ENCODE measurements at places on chromosomes 6 and 20.

GRCh38 chr6:3633711-3634110, 117.8 kb downstream of the PXDC1 start:
- DNase-seq, result no peak

- DNase-seq, result no peak
These were observed 443.7 kb downstream of the FRK start for GRCh38 chr6:115617031-115617430.

- peak; percentile 1 for DNase-seq
These were observed 308.3 kb downstream of the LAMA2 start for GRCh38 chr6:129191235-129191634.

DNA sequence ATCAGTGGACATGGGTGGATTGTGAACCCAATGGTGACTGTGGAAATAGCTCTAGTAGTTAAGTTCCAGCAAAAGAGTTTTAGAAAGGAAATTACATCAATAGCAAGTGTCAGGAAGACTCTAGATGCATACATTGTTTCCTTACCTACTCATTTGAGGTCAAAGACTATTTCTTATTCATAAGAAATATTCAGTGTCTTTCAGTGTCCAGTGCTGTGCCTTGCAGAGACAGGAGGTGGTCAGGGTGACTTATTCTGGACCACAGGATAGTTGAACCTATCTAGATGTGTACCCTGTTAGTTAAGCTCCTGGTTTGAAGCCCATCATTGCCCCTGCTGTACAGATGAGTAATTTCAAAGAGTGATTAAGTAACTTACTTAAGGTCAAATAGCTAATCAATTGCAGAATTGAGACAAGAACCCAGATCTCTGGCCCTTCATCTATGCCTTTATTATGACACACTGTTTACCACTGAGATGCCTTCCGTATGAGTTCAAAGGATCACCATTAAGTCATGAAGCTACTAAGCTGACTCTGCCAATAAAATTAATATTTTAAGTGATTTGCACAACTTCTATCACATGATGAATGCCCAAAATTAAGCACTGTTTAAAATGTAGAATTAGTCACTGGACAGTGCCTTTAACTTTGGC, 136.1 kb downstream of the PDSS2 start:
- no peak for DNase-seq

DNA sequence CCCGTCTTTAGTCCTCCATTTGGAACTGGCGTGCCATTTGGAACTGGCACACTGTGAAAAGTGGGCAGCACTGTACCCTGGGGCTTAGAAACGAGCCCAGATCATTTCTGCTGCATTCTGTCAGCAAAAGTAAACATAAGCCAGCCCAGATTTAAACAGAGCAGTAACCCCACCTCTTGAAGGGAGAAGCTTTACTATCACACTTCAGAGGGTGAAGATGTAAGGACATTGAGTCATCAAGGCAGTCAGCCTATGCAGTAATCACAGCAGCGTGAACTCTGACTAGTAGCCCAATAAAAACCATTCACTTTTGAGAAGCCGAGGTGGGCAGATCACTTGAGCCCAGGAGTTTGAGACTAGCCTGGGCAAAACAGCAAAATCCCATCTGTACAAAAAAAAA, 216.9 kb downstream of the EYA2 start:
- DNase-seq, result no peak

DNA sequence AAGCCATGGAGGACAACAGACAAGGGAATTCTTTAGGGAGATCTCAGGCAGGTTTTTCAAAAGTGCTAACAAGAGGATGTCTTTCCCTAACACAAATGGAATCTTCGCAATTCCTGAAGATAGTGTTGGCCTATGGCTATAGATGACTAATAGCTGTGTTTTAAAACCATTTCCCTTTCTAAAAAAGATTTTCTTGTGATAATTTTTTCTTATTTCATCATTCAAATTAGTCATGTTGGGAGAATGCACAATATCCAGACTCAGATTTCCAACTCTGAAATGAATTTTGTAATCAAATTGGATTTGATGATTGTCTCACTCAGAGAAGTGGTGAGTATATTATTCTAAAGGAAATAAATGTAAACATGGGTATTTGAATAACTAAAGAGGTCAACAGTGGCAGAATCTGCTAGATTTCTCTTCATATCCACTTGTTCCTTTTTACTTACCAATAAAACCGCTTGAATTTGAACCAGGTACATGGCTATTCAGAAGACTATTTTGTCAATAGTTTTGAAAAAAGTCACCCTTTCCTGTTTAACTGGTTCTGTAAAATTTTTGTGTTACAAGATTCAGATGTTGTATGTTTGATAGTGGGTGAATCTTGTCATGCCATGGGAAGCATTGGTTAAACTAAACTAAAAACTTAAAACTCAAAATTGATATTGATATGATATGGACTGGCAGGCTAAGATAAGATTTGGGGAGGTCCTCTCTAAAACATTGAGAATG, 1223.7 kb upstream of the EYS start:
- DNase-seq, result no peak

GRCh38 chr6:47358440-47359225, 48.9 kb upstream of the TNFRSF21 start:
- DNase-seq, result no peak

GRCh38 chr6:41009669-41010068, 29.4 kb downstream of the UNC5CL start:
- no peak for DNase-seq

DNA sequence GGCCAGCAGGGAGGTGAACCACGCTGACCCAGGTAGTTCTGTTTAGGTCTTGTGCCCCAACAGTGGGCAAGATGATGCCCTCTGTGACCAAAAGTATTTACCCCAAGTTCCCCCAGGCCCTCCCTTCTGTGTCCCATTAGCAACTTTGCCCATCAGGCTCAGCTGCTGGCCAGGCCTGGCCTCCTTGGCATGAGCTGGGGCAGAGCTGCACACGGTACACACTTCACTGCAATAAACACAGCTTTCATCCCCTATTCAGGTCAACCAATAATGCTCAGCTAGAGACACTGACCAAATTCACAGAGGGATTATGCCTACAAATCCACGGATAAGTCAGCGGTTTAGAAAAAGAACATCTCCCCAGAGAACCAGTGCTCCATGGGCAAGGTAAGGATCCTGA, 103.7 kb downstream of the SLC23A2 start:
- no peak for DNase-seq

GRCh38 chr20:57663681-57664451, 43.6 kb upstream of the ZBP1 start:
- no peak for DNase-seq

DNA sequence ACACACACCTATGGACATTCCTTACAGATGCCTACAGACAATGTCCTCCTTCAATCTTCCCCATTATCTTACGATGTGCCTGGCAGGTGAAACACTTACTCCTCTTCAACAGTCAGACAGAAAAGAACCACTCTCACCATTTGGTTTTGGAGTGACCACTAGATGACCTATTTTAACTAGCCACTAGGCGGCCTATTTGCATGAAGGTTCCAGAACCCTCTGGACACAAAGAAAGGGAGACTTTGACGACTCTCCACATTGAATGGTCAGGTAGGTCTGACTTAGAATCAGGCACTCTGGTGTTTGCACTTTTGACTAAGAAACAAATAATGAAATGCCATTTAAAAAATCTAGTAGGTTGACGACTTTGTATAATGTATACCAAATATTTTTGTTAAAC, 42.0 kb downstream of the PNLDC1 start:
- DNase-seq, result no peak

DNA sequence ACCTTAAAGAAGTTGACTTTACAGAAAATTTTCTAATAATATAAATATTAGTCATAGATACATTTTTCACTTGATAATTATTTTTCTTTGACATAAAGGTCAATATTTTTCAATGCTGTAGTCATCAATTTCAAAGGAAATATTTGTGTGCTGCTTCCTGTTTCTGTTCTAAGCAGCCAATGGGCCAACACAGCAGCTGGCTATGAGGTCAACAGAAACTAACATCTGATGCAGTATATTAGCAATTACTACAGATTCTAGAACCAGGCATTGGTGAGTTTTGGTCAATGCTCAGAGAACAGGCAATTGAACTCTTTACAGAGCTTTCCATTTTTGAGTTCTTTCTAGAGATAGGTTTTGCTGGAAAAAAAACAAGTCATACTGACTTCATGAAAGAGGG, 669.6 kb upstream of the NRSN1 start:
- DNase-seq, result no peak

- no peak for DNase-seq
These were observed 118.3 kb downstream of the KCNQ5 start for GRCh38 chr6:72740135-72740534.

- DNase-seq, result no peak
These were observed 49.1 kb upstream of the CEP85L start for GRCh38 chr6:118700531-118700930.

GRCh38 chr6:125114248-125114858, 39.2 kb upstream of the TPD52L1 start:
- DNase-seq, result peak; percentile 65

GRCh38 chr6:36757206-36757605, 59.6 kb downstream of the RAB44 start:
- no peak for DNase-seq

DNA sequence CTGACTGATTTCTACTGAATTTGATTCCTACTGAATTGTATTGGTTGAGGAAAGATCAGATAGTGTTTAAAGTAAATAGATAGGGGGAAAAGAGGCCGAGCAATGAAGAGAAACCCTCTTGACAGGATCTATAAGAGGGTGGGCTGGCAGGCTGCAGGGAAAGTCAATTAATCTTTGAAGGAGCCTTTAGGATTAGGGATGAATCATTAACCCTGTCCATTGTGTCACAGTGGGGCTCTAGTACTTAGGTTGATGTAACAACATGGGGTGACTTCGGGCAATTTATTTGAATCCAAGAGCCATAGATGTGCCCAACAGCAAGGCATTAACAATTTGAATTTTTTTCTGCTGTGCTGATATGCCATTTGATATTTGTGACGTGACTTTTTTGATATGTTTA, 7.5 kb downstream of the RFX6 start:
- DNase-seq, result no peak

- DNase-seq, result peak; percentile 94
These were observed at the start of gene ZCCHC3 for GRCh38 chr20:297098-297924. ZCCHC3 (plus strand) TSS chr20:297570; CDS start chr20:297587, 17 bp downstream.

DNA sequence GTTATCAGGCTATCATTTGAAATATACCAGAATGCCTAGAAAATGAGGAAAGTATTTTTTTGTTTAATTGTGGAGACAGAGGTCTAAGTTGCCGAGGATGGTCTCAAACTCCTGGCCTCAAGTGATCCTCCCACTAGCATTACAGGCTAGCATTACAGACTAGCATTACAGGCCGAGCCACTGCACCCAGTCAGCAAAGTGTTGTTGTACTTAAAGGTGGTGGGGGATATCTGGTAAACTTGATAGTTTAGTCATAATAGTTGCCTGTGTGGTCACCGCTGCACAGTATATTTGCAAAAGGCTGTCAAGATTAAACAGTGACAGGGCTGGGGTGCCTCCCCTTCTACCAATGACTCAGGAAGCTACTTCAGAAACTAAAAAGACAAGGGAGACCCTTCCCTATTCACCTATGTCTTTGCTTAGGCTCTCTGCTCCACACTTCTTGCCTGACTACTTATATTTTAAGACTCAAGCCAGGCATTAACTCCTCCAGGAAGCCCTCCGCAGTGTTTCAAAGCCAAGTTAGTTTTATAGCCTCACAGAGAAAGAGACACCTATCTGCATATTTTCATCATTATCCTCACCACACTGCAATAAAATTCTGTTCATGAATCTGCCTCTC, 3.1 kb upstream of the AKIRIN2 start:
- no peak for DNase-seq

- no peak for DNase-seq
These were observed 192.2 kb downstream of the FARS2 start for GRCh38 chr6:5453546-5453945.

GRCh38 chr6:150027806-150028565, 2.7 kb upstream of the RAET1L start:
- no peak for DNase-seq

DNA sequence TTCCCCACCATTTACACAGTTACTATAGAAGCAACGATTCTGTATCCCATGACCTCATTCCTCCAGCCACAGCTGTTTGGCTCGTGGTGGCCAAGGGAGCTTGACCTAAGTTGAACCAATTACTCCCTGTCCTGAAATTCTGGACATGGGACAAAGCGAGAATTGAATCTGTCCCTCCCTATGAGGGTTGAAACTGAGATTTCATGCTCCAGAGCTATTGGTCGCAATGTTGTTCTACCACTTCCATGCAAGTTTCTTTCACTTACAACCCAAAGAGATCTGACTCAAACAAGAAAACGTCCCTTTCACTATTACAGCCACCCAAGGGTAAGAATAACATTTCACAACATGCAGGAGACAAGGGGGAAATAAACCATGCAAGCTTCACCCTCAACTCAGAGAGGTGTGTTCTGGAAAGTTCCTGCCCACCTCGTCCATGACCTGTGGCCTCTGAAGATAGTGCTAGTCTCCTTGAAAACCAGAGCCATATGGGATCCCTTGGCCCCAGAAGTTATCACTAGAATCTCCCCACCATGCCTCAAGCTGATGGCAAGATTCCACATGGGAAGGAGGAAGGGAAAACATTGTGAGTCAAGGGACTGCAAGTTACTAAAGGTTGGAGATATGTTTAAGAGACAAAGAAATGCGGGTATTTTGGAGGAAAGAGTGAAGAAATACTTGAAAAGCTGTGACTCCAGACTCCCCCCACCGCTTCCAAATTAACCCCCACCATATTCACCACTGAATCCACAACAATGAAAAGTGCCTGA, 74.5 kb upstream of the SRSF6 start:
- DNase-seq, result no peak

DNA sequence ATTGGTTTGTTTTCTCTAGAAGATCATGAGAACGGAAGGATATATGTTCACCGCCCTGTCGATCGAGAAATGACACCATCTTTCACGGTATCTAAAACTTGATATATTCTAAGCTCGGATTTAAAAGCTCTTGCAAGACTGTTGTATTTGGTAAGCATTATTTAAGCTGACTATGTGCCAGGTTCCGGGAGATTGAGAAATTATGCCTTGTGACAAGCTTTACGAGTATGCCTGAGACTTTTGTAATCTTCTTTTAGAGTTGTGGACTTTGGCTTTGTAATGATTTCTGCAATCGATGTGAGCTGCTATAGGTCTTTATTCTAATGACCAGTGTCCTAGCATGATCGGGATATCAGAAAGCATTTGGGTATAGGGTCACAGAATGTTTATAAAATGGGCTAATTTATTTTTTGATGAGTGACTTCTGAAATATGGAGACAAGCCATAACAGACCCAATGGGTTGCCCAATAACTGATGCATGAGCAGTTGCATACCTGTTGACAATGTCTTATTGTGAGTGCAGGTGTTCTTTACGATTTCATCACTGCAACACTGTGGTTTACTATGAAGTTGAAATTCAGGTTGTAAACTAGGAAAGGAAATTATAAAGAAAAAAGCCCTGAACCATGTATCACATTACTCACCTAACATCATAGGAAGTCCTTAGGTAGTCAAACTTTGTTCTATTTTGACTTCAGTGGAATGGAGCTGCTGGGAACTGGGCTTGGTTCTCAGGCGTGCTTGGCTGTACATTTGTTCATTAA, 14.0 kb downstream of the CDH26 start:
- DNase-seq, result no peak

DNA sequence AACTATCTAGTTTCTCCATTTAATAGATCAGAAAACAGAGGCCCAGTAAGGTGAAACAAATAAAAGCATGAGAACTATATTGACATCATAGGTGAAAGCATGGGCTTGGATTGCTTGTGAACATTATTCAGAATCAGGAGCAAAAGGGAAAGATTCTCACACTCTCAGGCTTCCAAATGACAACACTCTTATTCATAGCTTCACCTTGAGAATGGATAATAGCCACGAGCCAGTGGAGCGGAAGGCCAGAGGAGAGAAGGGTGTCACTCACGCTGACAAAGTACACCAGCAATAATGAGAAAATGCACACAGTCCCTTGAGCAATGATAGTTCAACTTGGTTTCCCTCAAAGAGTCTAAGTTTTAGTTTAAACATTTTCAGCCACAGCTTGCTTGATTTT, 339.0 kb downstream of the TPBG start:
- DNase-seq, result no peak

Measured in common myeloid progenitor, CD34-positive (primary cell).